ENCODE measurements at places on chromosomes 7 and 10.

GRCh38 chr7:30900053-30900452 is 11.6 kb upstream of the AQP1 start:
- no peak for DNase-seq

DNA sequence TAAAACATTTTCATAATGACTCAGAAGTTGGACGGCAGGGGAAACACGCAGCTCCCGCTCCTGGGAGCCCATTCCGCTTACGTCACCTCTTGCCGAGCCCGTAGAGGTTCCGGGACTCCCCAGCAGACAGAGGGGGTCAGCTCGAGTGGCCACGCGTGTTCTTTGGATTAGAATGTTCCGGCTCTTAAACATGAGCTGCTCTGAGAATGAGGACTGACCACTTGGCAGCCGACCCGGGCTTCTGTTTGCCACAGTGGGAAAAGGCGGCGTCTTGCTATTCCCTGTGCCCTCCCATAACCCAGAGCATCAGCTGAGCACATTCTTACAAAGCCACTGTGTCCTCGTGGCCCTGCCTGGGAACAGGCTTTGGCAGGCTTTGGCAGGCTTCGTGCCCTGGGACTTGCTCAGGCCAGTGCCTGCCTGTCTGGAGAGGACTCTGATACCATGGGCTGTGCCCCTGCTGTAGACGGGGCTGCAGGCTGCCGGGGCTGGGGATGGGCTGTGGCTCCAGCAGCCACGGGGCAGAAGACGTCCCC is 40.1 kb downstream of the PFKP start:
- no peak for DNase-seq

DNA sequence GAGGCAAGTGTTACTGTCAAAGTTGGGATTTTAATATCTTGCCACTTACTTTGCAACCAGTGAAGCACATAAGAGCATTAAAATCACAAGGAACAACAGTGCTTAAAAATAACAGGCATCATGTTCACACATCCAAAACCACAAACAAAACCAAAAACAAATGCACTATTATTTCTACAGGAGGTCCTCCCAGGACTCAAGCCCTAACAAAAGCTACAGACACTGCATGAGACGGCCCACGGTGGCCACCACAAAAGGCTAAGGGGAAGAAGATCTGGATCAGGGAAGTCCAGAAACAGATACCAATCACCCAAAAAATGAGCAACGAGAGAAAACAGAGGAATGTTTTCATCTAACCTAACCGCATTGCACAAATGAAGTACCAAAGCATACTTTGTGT is 158.4 kb downstream of the ZMYND11 start:
- no peak for DNase-seq

- DNase-seq = no peak
Observed at GRCh38 chr10:105185161-105185560, 544.1 kb downstream of the SORCS3 start.

GRCh38 chr10:77226452-77226851 is 411.2 kb downstream of the KCNMA1 start:
- DNase-seq = no peak

GRCh38 chr7:122301858-122302760 is 2.4 kb downstream of the FEZF1 start:
- no peak for DNase-seq

GRCh38 chr10:69216577-69217118 is 3.5 kb upstream of the HKDC1 start:
- DNase-seq = no peak

GRCh38 chr7:151334628-151335027 is 7.0 kb upstream of the NUB1 start:
- DNase-seq = no peak

- DNase-seq = no peak
Observed at GRCh38 chr10:60644436-60645130, 133.7 kb upstream of the CDK1 start.

- no peak for DNase-seq
Observed at GRCh38 chr7:66247380-66248078, 42.4 kb downstream of the TPST1 start.

DNA sequence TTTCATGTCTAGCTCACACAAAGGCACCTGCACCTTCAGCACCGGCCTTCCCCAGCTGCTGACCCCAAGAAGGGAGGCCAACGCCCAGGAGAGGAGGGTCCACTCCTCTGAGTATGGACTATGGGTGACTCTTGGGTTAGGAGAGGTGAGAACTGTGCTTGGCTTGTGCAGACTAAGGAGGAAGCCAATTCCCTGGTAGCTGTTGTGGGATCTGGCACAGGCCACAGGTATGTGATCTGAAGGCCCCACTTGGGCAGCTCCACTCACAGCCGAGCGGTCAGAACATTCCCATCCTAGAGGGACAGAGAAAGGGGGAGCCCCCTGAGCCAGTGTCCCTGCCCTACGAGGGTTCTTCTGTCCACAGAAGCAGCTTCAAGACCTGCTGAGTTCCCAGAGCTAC is 52.8 kb upstream of the FIGNL1 start:
- DNase-seq = no peak

- no peak for DNase-seq
Observed at GRCh38 chr7:25665903-25666670, 437.8 kb upstream of the NPVF start.

DNA sequence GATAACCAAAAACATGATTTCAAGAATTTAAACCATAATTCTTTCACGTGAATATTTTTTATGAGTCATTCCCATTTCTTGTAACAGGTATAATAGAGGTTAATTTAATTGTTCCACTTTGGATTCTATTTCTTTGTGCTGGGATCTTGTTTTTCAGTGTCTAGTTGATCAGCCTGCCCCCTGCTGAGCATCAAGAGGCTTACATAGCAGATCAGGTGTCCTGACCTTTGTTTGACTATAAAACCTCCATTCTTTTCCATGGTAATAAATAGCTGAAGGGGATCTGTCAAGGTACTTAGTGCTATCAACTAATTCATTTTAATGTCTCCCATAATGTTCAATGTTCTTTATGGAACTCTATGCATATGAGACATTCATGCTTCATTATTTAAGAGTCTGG is 4.9 kb downstream of the COL17A1 start:
- DNase-seq = peak; percentile 89

GRCh38 chr10:45592432-45592831 is 80.1 kb downstream of the ZFAND4 start:
- DNase-seq = no peak

- DNase-seq = no peak
Observed at GRCh38 chr10:9634466-9634865, 1383.2 kb upstream of the CELF2 start.

GRCh38 chr10:124449170-124450011 is 444 bp downstream of the NKX1-2 start:
- DNase-seq = no peak

DNA sequence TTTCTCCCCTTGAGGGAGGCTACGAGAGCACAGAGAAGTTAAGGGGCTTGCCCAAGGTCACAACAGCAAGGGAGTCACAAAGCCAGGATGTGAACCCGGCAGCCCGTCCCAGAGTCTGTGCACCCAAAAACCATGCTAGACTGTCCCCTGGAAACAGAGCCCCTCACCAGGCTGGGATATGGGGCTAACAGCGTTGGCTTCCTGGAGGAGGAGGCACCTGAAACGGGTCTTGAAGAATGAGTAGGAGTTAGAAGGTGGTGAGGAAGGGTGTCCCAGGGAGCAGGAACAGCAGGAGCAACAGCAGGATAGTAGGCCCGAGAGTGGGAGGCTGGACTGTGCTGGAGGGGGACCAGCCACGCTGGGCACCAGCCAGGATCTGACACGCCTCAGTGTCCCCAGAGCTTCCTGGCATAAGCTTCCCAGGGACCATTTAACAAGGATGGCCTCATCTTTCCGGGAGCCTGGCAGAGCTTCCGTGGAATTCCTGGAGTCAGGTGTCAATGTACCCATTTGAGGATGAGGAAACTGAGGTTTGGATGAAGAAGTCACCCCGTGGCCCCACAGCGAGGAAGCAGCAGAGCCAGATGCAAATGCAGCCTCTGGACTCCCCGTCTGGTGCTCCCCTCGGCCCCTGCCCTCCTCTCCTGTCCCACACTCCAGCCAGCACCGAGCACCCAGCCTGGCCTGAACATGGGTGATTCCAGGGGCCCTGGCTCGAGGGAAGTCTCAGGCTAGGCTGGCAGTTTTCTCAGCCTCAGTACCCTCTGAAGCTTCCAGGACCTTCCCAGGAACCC is 3.3 kb upstream of the GRIFIN start:
- no peak for DNase-seq

DNA sequence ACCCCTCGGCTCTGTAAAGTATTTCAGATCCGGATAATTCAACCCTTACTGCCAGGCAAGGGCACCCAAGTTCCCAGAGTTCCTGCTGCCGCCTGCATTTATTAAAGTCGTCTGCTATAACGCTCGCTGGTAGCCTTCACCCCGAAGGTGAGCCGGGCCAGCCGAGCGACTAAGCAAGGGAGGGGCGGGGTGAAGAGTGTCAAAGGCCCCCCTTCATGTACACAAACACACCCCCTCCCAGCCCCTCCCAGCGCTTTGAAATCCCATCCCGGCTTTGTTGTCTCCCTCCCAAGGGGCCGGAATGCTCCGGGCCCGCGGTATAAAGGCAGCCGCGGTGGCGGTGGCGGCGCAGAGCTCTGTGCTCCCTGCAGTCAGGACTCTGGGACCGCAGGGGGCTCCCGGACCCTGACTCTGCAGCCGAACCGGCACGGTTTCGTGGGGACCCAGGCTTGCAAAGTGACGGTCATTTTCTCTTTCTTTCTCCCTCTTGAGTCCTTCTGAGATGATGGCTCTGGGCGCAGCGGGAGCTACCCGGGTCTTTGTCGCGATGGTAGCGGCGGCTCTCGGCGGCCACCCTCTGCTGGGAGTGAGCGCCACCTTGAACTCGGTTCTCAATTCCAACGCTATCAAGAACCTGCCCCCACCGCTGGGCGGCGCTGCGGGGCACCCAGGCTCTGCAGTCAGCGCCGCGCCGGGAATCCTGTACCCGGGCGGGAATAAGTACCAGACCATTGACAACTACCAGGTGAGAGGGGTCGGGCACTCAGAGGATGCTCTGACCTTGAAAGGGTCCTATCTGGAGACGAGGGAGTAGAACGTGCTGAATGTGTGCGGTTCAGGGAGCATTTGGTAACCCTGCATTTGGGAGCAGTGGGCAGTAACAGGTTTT is at the start of gene DKK1:
Gene DKK1 (plus strand): TSS at position 349 of the 889 bp plus-strand sequence. CDS start 154 bp downstream, at position 503.
- DNase-seq = peak; percentile 10

DNA sequence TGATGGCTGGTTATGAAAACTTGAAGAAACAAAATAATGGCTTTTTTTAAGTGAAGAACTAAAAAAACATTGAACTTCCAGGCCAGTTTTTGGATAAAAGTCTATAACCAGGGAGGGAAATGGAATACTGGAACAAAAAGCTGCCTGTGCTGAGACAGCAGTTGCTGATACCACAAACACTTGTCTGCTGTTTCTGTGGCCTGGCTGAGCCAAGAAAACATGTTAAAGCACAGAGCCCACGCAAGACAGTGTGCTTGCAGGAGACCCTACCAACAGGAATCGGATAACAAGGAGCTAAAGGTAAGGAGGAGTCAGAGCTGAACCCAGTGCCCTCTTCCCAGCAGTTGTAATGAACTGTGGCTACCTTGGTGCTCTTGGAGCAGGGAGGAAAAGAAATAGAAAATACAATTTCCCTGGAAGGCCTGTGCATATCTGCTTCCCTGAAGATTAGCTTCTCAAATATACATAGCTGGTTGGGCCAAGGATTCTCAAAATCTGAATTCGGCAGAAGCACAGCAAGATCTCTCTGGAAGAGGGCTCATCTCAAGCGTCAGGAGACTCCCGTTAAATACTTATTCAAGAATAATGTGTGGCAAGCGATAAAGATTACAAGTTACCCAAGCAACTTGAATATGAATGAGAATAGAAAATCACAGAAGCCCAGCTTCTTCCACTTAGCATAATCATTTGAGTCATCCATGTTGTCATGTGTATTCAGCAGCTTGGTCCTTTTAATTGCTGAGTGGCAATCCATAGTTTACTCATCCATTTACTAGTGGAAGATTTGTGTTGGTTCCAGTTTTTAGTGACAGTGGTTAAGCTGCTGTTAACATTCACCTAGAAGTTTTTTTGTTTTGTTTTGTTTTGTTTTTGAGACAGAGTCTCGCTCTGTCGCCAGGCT is 87.6 kb downstream of the NOD1 start:
- no peak for DNase-seq

GRCh38 chr10:33553748-33554571 is 219.5 kb upstream of the NRP1 start:
- DNase-seq = no peak

All from NCI-H510A (cell line).